ENCODE measurements at places on chromosomes 5 and 9. TPM values are rescaled to one million over a fixed set of nuclear protein-coding genes. Genes with fewer than 3 reads are reported as not detected.

The TMEM174 gene
- not detected for total RNA-seq

The TBC1D9B gene
- 139 TPM for total RNA-seq

The SAXO1 gene
- 0.43 TPM for total RNA-seq

DNA sequence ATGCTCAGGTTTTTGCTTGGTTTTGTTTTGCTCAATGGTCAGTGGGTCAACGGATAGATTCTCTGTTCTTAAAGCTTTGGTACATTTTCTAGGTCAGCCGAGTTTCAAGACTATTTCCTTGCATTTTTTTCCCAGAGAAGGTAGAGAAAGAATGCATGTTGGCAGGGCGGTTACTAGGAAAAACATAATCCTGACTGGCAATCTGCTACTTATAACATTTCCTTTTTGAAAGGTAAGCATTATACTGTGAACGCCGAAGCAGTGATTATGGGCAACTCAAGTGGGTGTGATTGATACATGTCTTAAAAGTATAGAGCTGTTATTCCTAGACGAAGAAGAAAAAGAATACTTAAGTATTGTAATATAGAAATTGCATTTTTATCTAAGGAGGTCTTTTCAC, 273.2 kb downstream of the MAST4 start:
- H3K36me3 ChIP-seq = no peaks in the 10 kb centered on the region
- no peaks in the 10 kb centered on the region for H3K27me3 ChIP-seq
- peak overlapping the region; percentile 20 for H3K27ac ChIP-seq
- no peak for DNase-seq
- H3K4me3 ChIP-seq = no peak overlapping the region
- H3K4me1 ChIP-seq = peaks cover 36% of the 10 kb centered on the region

GRCh38 chr5:85017261-85017660, 632.6 kb upstream of the EDIL3 start:
- H3K27me3 ChIP-seq = no peaks in the 10 kb centered on the region
- H3K27ac ChIP-seq = no peak overlapping the region
- no peak for DNase-seq
- no peak overlapping the region for H3K4me3 ChIP-seq

DNA sequence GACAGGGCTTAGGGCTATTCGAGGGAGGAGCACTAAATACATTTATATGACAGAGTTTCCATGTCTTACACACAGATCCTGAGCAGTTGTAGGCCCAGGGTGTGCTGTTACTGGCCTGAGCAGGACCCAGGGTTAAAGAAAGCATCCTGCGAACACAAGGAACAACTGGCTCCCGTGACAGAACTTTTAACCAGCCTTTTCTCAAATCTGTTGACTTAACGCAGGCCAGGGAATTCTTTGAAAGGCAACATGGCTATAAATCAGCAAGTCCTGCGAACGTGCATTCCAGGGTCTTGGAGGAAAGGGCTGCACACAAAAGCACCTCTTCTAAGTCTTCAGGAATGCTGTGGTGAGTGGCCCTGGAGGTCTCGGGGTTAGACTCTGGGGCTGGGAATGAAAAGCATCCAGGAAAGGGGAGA, 45.2 kb upstream of the ANKRD55 start:
- no peaks in the 10 kb centered on the region for H3K27me3 ChIP-seq
- H3K27ac ChIP-seq = peak overlapping the region; percentile 80
- peaks cover 31% of the 10 kb centered on the region for H3K4me1 ChIP-seq
- no peak overlapping the region for H3K4me3 ChIP-seq
- H3K36me3 ChIP-seq = no peaks in the 10 kb centered on the region
- no peak for DNase-seq

- H3K4me1 ChIP-seq = no peaks in the 10 kb centered on the region
- H3K27ac ChIP-seq = no peak overlapping the region
- DNase-seq = no peak
- peaks cover 22% of the 10 kb centered on the region for H3K27me3 ChIP-seq
- H3K36me3 ChIP-seq = no peaks in the 10 kb centered on the region
- no peak overlapping the region for H3K4me3 ChIP-seq
Measured at GRCh38 chr9:83312537-83312936, 225.7 kb downstream of the FRMD3 start.

DNA sequence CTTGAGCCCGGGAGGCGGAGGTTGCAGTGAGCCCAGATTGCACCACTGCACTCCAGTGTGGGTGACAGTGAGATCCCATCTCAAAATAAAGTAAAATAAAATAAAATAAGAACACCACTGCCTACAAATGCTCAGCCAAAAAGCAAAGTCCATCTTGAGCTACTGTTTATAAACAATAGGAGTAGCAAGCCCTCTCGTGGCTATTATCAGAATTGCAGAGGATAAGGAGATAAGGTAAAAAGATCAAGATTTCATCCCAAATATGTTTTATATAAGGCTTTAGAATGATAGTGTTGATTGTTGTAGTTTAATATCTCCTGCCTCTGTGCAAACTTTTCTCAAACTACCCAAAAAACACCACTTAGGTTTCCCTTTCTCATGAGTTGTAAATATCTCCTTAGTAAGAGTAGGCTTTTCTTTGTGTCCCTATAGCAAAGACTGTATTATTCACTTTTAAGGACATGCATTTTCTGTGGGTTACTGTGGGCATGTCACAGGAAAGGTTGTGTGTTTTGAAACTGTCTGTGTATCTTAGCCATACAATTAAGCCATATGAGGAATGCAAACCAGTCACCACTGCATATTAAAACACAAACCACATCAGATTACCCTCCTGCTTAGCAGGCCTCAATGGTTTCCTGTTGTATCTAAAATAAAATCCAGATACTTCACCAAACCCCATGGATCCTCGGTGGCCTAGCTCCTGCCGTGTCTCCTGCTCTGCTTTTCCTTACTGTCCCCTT, 31.8 kb upstream of the CKS2 start:
- no peak overlapping the region for H3K27ac ChIP-seq
- H3K36me3 ChIP-seq = peaks cover 8% of the 10 kb centered on the region
- no peaks in the 10 kb centered on the region for H3K4me1 ChIP-seq

DNA sequence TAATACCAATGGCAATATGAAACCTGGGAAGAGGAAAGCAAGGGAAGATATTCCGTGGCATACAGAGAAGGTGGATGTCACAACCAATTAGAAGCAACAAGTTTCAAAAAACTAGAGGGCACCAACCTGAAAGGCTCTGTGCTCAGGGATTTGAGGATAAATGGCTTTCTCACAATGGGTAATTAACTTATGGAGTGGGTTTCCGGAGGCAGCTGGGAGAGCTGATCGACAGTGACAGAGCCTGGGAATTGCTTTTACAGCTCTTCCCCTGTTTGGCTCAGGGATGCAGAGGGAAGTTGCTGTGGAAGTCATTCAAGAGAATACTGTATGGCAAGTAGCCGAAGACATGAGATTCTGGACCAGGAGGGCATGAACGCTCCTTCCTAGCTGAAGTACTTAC, 237.0 kb downstream of the KIF4B start:
- DNase-seq = no peak
- no peak overlapping the region for H3K4me3 ChIP-seq
- peaks cover 13% of the 10 kb centered on the region for H3K27me3 ChIP-seq
- H3K27ac ChIP-seq = no peak overlapping the region
- no peaks in the 10 kb centered on the region for H3K36me3 ChIP-seq

- H3K27ac ChIP-seq = no peak overlapping the region
- H3K4me1 ChIP-seq = no peaks in the 10 kb centered on the region
- no peak overlapping the region for H3K4me3 ChIP-seq
Measured at GRCh38 chr5:65418661-65419060, 63.1 kb downstream of the ADAMTS6 start.

DNA sequence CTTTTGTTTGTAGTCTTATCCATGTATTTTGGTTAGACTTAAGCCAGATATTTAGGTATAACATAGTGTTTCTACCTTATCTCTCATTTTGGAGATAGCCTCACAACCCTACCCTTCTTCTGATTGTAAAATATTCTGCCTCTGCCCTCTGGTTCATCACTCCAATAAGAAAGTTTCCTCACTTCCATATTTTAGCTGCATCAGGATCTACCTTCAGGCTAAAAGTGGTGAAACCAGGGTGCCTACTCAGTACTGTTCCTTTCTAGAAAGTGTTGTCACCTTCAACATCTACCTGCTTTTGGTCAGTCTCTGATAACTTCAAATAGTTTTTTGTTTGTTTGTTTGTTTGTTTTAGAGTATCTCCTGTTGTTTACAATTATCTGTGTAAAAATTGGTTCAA, 294.6 kb downstream of the ANXA1 start:
- no peak for DNase-seq
- H3K4me1 ChIP-seq = peaks cover 5% of the 10 kb centered on the region
- no peak overlapping the region for H3K27ac ChIP-seq
- H3K4me3 ChIP-seq = no peak overlapping the region

DNA sequence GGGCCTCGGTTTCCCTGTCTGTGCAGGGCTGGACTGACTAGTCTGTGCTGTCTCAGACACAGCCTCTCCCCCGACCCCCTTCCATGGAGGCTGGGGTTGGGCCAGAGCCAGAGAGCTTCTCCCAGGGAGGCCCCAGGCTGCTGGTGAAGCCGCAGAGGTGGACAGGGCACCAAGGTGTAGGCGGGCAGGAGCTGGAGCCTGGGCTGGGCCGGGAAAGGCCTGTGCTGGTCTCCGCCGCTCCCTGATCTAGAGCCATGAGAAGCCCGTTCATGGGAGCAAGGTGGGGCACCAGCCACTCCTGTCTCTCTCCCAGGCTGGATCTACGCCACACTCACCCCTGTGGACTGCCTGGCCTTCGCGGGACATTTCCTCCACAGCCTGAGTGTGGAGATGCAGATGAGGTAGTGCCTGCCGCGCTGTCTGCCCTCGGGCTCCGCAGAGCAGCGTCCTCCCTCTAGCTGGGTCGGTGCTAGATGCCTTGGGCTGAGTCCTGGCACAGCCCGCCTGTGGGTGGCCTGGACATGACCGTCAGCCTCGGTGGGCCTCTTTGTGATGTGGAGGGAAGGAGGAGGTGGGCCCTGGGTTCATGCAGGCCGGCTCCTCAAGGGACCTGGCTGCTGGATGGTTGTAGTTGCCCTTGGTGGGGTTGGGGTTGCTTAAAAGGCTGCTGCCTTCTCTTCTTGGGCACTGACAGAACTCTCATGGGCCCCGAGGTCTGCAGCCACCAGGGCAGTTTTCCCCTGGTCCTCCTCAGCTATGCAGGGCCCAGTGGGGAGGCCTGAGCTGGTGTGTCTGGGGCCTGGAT, 79.4 kb downstream of the PHF2 start:
- no peaks in the 10 kb centered on the region for H3K4me1 ChIP-seq
- H3K36me3 ChIP-seq = peaks cover 34% of the 10 kb centered on the region
- no peak overlapping the region for H3K27ac ChIP-seq
- H3K4me3 ChIP-seq = no peak overlapping the region
- H3K27me3 ChIP-seq = no peaks in the 10 kb centered on the region
- no peak for DNase-seq

DNA sequence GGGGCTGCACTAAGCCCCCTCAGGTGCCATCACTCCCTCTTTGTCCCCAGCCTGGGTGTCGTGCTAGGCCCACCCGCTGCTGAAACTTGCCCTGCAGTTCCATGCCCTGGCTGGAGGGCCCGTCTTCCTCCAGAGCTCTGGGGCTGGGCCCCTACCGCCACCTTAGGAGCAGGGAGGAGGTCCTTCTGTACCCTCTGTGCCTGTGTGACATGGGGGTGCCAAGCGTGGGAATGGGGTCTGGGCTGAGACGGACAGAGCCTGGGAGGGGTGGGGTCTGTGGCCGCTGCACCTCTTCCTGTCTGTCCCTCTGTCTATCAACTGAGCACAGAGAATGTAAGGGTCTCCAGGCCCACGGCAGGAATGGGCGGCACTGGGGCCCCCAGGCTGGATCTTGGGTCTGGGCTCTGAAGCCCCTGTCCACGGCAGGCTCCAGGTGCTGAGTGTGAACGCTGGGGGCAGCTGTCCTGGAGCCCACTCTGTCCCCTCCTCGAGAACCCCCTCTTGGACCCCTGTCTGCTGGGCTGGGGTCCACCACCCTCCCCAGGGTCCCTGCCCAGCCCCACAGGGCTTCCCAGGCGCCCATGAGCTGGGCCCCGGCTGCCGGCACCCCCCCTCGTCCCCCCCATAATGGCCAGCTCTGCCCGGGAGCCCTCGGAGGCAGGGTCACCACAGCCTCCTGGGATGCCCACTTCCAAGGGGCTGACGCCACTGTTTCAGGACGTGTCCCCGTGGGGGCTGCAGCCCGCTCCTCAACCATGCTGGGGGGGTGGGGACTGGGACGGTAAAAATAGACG, 15.8 kb upstream of the NRARP start:
- no peaks in the 10 kb centered on the region for H3K27me3 ChIP-seq
- peaks cover 7% of the 10 kb centered on the region for H3K4me1 ChIP-seq
- no peaks in the 10 kb centered on the region for H3K36me3 ChIP-seq
- DNase-seq = no peak

GRCh38 chr5:172773481-172774469, 2.8 kb upstream of the DUSP1 start:
- peaks cover 4% of the 10 kb centered on the region for H3K36me3 ChIP-seq
- H3K4me1 ChIP-seq = peaks cover 36% of the 10 kb centered on the region
- no peak for DNase-seq

- DNase-seq = no peak
- no peak overlapping the region for H3K4me3 ChIP-seq
- H3K4me1 ChIP-seq = peaks cover 39% of the 10 kb centered on the region
Measured at GRCh38 chr5:140109759-140110645, 3.9 kb upstream of the PURA start.

DNA sequence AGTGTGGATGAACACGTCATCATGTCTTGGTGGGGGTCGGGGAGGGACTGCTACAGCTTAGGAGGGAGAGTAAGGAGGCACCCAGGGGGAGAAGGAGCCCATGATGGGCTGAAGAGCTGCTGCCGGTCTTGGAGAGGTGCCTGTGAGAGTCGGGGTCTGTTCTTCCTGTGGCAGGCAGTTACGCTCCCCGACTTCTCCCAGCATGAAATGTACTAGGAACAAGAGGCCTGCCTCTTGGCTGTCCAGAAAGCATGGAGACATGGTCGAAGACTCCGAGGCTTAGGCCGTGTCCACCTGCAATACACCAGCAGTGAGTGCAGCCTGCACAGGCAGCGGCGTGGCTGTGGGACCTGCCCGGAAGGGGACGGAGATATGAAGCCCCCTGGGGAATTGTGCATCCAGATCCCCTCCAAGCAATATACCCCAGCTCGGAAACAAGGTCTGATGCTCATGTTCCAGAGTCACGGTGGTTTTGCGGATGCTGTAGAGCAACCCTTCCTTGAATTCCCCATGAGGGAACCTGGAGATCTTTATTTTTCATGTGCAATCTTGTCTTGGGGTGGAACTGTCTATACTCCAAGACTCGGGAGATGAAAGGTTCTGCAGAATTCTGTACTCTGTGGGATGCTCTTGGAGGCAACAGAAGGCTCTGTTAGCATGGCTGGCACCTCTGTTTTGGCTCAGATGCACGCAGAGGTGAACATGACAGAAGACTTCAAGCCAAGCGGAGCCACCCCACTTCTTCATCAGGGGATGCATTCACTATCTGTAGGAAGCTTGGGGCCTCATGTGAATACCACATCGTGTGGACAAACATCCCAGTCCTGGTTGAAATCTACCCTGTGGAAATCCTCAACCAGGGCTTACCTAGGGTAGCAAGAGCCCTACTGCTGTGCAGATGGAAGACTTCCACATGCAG, 374.9 kb upstream of the IRX4 start:
- H3K27me3 ChIP-seq = peaks cover 20% of the 10 kb centered on the region
- H3K4me1 ChIP-seq = peaks cover 11% of the 10 kb centered on the region
- H3K4me3 ChIP-seq = no peak overlapping the region
- DNase-seq = no peak
